ENCODE measurements at places on chromosomes 4 and X. TPM values are rescaled to one million over a fixed set of nuclear protein-coding genes. Genes with fewer than 3 reads are reported as not detected.

GRCh38 chrX:44152852-44153251 lies 179.7 kb upstream of the NDP start:
- H3K4me3 ChIP-seq = no peak overlapping the region
- no peak overlapping the region for H3K27ac ChIP-seq
- no peaks in the 10 kb centered on the region for H3K36me3 ChIP-seq
- H3K4me1 ChIP-seq = no peaks in the 10 kb centered on the region
- no peak for DNase-seq
- peaks cover 25% of the 10 kb centered on the region for H3K27me3 ChIP-seq

DNA sequence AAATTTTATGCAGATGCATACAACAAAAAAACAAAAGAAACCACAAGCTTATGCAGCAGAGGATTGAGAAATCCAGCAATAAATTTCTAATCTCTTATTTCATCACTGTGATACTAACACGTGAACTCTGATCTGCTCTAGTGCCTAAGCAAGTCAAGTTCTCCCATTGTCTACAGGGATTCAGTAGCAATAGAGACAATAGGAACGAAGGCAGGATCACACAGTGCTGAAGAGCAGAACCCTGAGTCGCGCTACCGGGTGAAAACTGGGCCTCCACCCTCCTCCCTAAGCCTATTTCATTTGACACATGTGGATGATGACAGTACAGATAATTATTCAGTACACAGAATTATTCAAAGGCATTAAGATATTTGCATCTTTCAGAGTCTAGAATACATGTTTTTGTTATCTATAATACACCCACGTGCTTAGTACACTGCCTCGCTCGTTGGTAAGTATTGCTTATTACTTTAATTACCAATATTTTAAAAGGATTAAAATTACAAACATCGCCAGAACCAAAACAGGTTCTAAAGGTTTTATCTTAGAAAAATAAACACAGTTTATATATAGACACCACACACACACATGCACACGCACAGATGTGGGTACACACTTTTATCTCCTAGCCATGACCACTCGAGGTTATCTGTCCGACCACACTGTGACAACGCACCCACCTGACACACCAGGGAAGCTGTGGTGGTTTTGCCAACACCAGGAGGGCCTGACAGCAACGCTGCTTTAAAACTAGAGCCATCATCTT lies 60.1 kb downstream of the RFC1 start:
- H3K27ac ChIP-seq = no peak overlapping the region
- H3K4me3 ChIP-seq = no peak overlapping the region
- peaks cover 8% of the 10 kb centered on the region for H3K36me3 ChIP-seq
- no peaks in the 10 kb centered on the region for H3K27me3 ChIP-seq
- no peak for DNase-seq

Gene MGAT4D
- not detected for total RNA-seq

DNA sequence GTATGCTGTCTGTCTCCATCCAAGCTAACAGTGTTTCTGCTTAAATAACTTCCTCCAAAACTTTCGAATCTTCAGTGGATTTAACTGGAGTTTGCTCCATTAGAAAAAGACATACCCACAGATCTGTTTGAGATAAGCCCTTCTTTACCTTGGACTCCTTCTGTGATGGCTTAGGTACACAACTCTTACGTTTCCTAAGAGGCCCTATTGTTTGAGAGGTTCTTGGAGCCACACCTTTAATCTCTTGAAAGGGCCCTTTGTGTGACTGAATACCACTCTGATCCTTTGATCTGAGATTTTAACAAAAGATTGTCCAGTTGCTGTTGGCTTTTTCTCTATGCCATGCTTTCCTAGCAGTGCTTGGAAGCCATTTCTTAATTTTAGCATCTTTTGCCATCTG lies 92.5 kb downstream of the AKAP4 start:
- no peak overlapping the region for H3K4me3 ChIP-seq
- DNase-seq = no peak
- H3K36me3 ChIP-seq = no peaks in the 10 kb centered on the region
- H3K27me3 ChIP-seq = peaks cover 35% of the 10 kb centered on the region
- no peak overlapping the region for H3K27ac ChIP-seq
- no peaks in the 10 kb centered on the region for H3K4me1 ChIP-seq

DNA sequence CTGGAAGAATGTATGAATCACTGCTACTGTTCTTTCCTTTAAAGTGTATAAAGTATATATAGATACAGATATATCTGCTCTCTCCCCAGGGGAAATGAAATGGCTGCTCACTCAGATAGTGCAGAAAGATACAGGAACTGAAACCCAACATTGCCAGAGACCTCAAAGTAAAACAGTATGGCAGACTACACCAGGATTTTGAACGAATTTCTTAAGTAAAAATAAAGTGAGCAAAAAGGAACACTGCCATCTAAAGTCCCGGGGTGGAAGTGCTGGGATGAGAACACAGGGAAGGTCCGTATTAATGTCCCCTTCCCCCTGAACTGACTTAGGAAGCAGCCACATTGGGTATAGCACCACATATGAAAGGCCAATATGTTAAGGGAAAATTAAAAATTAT lies 93.4 kb downstream of the TMA16 start:
- H3K27ac ChIP-seq = no peak overlapping the region
- no peaks in the 10 kb centered on the region for H3K27me3 ChIP-seq
- no peaks in the 10 kb centered on the region for H3K4me1 ChIP-seq
- no peak overlapping the region for H3K4me3 ChIP-seq
- no peaks in the 10 kb centered on the region for H3K36me3 ChIP-seq

DNA sequence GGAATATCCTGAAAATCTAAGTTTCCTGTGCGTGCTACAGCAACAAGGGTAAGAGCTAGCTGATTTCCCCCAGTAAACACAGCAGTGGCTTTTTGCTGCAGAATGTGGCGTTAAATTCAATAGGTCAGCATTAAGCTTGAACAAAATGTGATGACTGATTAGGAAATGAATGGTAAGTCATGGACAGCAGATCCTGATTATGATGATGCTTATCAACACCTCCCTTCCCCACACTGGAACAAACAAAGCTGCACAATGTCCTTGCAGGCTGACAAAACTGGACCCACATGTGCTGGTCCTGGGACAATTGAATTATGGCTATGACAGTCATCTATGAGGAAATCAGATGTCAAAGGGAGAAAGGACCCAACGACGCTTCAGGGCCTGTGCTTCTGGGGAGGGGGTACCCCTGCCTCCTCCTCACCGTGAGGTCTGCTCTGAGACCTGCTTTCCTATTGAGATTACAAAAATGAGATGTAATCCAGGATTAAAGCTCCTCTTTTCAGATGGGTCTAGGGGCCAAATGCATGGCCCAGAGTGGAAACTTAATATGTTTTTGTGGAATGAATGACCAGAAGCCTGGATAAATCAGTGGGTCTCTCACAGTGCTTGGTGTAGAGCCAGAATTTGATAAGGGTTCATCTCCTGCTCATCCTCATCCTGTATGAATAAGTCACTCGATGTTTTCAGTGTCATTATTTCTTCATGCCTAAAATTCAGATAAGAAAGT lies 32.0 kb upstream of the BOD1L1 start:
- no peak overlapping the region for H3K4me3 ChIP-seq
- DNase-seq = no peak
- H3K27me3 ChIP-seq = no peaks in the 10 kb centered on the region
- H3K27ac ChIP-seq = no peak overlapping the region

Gene SPACA5
- not detected for total RNA-seq

DNA sequence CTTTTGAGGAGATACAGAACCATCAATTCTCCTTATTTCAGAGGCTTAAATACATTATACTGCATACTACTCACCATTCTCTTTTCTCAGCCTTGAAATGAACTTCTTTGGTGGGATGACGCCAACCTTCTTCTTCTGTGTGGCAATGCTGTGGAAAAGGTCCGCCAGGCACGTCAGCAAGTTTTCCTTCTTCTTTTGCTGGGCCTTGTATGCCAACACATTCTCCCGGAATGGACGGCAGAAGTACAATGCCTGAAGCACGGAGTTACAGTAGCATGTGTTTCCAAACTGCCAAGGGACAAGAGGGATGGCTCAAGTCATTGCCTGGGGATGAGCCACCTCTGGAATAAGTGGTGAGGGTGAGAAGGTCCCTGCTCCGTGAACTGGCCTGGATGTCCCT lies 31.2 kb downstream of the USP46 start:
- H3K27ac ChIP-seq = no peak overlapping the region
- DNase-seq = no peak
- H3K4me3 ChIP-seq = no peak overlapping the region
- H3K4me1 ChIP-seq = no peaks in the 10 kb centered on the region
- H3K36me3 ChIP-seq = no peaks in the 10 kb centered on the region
- no peaks in the 10 kb centered on the region for H3K27me3 ChIP-seq

DNA sequence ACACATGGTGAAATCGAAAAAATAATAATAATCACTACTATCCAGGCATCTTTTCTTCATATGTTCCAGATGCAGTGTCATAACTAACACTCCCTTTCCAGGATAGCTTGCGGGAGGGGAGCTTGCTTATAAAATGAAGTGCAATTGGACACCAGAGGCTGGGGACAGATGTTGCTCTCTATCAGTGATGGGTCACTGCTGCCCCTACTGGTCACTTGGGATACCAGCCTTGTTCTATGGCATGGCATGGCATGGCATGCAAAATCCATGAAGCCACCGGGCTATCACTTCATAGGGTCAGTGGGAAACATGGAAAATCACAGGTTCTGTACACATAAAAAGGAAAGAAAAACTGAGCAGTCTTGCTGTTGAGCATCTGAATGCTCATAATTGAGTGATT lies 168.1 kb downstream of the GLRA2 start:
- no peak overlapping the region for H3K27ac ChIP-seq
- H3K27me3 ChIP-seq = peaks cover 19% of the 10 kb centered on the region
- H3K4me3 ChIP-seq = no peak overlapping the region
- no peak for DNase-seq
- no peaks in the 10 kb centered on the region for H3K36me3 ChIP-seq
- no peaks in the 10 kb centered on the region for H3K4me1 ChIP-seq

- DNase-seq = no peak
- H3K27me3 ChIP-seq = no peaks in the 10 kb centered on the region
- no peak overlapping the region for H3K4me3 ChIP-seq
- H3K27ac ChIP-seq = no peak overlapping the region
These were observed 494.3 kb downstream of the IL15 start for GRCh38 chr4:142130666-142131065.

- no peaks in the 10 kb centered on the region for H3K36me3 ChIP-seq
- H3K27ac ChIP-seq = no peak overlapping the region
- no peak overlapping the region for H3K4me3 ChIP-seq
- no peaks in the 10 kb centered on the region for H3K4me1 ChIP-seq
- H3K27me3 ChIP-seq = no peaks in the 10 kb centered on the region
- no peak for DNase-seq
These were observed 218.2 kb upstream of the ZCCHC13 start for GRCh38 chrX:74085642-74086236.
